ENCODE measurements at places on chromosomes 7 and 10.

GRCh38 chr7:130129011-130129411 is 58.7 kb downstream of the KLHDC10 start:
- DNase-seq, result no peak

DNA sequence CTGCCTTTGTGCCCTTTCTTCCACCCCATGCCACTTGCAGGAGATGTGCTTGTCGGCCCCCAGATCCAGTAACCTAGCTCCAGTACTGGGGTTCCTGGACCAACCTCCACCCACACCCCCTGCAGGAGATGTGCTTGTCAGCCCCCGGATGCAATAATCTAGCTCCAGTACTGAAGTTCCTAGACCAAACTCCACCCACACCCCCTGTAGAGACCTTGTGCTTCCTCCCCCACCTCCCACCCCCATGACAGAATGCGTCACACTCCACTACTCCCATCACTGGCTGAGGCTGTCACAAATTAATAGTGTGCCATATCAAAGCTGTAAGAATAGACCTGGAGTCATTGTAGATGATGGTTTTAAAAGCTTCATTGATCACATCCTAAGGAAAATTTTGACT is 185.0 kb downstream of the BICC1 start:
- DNase-seq, result no peak

DNA sequence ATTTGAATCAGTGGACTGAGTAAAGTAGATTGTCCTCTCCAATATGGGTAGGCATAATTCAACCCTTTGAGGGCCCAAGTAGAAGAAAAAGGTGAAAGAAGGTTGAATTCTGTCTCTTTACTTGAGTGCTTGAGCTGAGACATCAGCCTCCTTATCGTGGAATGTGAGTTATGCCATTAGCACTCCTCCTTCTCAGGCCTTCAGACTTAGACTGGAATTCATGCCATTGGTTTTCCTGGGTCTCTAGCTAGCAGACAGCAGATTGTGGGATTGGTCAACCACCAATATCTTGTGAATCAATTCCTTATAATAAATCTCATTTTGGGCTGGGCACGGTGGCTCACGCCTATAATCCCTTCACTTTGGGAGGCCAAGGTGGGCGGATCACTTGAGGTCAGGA is 89.2 kb downstream of the CUL2 start:
- no peak for DNase-seq

DNA sequence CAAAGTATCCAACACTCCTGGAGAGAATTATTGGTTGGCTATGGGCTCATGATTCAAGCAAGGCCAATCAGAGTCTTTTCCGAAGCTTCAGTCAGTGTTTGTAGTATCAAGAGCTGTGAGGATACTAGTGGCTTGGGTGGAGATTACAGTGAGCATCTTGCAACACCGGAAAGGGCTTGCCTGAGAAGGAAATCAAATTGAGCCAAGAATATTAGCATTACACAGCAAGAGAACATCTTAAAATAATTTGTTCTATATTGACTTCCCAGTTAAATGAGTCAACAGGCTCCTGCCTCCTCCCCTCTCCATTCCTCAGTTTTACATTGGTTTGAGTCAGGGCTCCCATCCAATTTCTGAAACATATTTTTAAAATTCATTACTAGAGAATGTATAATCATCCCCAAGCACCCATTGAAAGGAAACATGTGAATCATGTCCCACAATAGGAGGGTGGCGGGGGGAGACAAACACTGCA is 127.4 kb downstream of the ELAPOR2 start:
- DNase-seq, result no peak

GRCh38 chr10:74947781-74948401 is 121.5 kb downstream of the KAT6B start:
- DNase-seq, result no peak

GRCh38 chr7:137934941-137935883 is 66.7 kb downstream of the CREB3L2 start:
- no peak for DNase-seq

DNA sequence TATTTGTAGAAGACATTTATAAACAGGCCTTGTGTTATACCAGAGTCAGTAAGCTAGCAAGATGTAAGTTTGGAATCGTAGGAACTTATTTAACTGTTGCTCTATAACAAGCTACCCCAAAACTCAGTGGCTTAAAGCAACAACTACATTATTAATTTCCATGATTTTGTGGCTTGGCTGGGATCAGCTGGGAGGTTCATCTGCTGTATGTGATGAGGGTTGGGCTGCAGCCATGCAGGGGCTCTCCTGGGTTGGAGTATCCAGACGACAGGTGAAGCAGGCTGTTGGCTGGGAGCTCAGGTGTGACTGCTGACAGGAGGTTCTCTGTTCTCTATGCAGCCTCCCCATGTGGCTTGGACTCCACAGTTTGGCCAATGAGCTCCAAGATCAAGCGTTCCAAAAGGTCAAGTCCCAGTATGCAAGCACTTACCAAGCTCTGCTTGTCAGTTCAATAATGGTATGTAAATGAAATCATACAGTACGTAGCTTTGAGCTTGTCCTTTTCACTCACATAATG is 52.4 kb downstream of the GPR26 start:
- DNase-seq, result no peak

GRCh38 chr7:137423321-137423720 is 79.8 kb upstream of the PTN start:
- DNase-seq, result no peak

GRCh38 chr7:65471587-65471986 is 97.9 kb downstream of the ZNF92 start:
- no peak for DNase-seq

GRCh38 chr10:95501203-95502094 is 59.7 kb downstream of the SORBS1 start:
- DNase-seq, result no peak

GRCh38 chr7:130272381-130273080 is 5.9 kb downstream of the CPA2 start:
- DNase-seq, result no peak
